Activated CD8-positive, alpha-beta memory T cell treated with anti-CD3 and anti-CD28 coated beads for 24 hours (primary cell): ENCODE measurements at places on chromosomes 7 and 10.

GRCh38 chr7:55555160-55555559 is 17.1 kb downstream of the VOPP1 start:
- no peak for DNase-seq

- no peak for DNase-seq
These were observed 78.2 kb upstream of the TARP start for GRCh38 chr7:38351601-38352000.

DNA sequence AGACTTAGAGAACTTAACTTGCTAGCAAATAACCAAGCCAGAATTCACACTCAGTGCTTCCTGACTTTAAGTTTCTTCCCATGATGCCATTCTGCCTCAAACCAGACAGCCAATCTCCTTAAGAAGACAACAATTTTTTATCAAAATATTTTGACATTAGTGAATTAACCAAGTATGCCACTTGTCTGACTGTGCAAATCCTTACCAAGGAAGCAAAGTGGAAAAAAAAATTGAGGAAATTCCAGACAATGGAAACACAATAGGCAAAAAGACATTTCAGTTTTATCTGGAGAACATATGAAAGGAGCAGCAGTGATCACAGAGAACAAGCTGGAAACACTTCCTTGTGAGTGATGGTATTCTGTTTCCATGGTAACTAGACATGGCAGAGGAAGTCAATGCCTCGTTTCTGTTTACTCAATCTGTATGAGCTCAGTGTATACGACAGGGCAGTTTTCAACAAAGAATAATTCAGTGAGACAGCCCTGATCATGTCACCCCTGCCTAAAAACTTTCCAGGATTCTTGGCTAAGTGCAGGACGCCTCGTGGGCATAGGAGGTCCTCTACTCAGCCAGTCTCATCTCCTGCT is 114.2 kb downstream of the DYNC1I1 start:
- no peak for DNase-seq

DNA sequence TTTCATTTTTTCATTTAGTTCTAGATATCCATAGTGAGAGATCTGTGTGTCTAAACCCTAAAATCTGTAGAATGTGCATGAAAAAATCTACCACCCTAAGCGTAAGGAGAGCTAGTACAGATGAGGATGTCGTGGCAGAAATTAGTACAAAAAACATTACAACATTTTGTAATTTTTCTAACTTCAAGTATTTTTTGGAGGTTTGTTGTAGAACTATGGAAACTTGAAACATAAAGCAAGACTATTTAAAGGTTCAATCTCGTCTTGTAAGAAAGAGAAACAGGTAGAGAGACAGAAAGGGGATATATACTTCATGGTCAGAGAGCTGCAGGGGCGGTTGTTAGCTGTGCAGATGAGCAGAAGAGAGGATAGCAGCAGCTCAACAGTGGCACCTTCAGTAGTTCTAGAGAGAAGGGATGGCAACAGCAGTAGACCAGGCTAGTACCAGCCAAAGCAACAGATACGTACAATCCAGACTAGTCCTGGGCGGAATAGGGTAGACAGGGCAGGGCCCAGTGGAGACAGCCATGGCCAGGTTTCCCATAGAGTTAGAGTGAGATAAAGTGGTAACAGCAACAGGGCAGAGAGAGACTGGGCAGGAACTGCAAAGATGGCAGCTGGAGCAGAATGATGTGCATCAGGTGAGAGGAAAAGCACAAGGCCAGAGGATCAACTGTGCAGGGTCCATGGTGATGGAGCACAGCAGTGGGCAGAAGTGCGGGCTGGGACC is 145.2 kb downstream of the FRMD4A start:
- peak; percentile 69 for DNase-seq

DNA sequence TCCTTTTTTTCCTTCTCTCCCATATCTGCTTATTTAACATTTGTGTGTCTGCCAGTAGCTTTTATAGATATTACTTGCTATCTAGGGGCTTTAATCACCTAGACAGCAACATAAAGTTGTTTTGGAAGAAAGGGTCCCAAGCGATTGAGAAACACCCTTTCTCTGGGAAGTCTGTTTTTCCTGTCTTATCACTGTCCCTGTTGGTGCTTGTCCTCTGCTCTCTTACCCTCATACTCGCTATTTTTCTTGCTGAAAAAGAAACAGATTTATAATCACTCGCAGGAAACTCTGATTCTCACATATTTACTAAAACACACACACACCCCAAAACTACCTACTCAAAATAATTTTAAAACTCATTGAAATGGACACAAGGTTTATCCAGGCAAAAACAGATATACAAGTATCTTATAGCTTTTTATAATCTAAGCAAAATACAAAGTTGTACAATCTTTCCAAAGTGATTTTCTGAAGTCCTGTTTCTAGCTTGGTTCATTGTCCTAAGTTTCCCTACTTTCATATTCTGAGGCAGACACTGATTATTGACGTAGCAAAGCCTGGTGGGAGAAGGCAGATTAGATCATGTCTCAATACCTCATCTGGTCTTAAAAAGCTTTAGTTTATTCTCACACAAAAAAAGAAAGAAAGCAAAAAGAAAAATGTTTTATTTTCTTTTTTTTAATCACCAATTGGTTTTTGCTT is 157.3 kb downstream of the CACNA2D1 start:
- DNase-seq: no peak

GRCh38 chr10:92110039-92110794 is 180.7 kb downstream of the CPEB3 start:
- no peak for DNase-seq

DNA sequence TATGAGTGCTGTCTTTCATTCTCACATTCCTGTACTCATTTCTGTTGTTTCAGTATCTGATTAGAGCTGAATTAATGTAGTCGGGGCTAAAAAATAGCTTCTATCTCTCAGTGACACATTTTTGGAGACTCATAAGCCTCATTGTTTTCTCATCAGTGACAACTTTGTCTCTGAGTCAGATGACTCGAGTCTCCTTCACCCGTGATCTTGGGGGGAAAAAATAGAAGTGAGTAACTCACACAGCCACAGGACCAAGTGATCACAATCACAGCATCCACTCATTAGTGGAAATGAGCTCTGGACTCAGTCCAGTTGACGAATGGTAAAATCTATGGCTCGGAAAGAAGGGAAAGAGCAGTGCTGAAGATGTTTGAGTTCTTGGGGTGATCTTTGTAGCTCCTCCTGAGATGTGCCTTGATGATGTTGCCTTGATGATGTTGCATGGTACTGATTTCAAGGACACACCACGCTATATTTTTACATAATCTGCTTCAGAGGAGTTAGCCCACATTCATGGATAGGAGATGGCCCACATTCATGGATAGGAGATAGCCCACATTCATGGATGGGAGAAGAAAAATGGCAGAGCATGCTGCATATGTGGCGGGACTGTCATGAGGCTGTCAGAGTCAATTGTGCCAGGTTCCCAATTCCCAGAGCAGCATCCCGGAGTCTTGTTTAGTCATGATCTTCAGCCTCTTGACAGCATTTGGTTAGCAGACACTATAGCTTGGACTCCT is 214.7 kb downstream of the CELF2 start:
- peak; percentile 59 for DNase-seq

DNA sequence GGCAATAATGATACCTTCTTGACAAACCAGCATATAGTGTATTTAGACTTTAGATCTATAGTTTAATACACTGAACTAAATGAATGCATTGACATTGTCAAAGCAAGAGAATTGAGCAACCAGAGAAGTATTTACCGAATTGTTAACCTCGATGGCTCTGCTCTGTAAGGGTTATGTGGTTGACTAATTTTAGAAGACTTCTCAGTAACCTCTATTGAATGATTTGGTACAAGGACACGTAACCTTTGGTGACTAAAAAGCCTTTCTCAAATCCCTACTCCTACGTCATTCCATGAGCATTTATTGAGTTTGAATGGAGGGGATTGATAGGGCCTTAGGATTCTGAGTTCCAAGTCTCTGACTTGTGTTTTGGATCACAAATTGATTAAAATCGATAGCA is 67.6 kb downstream of the MDFIC start:
- DNase-seq: no peak

GRCh38 chr10:88299787-88300186 is 283.3 kb downstream of the RNLS start:
- DNase-seq: no peak

- DNase-seq: no peak
These were observed 242.3 kb upstream of the DKK1 start for GRCh38 chr10:52071814-52072213.

DNA sequence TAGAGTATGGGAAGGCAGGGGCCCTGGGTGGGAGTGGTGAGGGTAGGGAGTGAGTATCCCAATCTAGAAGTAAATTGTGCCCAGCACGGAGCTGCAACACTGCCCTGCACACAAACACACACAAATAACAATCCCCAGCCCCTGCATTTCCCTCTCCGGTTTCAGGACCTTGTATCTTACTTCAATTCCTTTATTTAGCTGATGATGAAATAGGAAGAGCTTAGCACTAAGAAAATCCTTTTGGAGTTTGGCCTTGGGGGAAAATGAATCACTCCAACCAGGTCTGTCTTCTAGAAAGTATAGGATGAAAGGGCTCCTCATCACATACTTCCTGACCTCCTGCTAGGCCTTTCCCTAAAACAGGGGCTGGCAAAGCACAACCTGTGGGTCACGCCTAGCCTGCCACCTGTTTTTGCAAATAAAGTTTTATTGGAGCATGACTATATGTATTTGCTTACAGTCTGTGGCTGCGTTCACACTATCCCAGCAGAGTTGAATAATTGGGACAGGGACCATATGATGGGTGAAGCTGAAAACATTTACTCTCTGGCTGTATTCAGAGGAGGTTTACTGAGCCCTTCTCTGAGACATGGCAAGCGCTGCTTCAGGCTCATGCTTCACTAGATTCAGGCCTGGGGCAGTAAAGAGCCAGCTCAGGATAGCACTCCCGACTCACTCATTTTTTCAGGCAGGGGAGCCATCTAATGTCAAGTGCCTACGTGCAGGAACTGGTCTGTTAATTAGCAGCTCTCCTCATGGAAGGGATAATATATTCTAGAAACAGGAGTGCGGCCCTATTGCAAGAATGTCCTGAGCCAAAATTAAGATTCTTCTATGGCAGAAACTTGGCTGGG is 111.0 kb downstream of the EGFR start:
- DNase-seq: no peak

GRCh38 chr7:51043461-51043860 is 260.8 kb upstream of the GRB10 start:
- peak; percentile 21 for DNase-seq

GRCh38 chr7:305410-306151 is 15.6 kb downstream of the FOXL3 start:
- DNase-seq: no peak

DNA sequence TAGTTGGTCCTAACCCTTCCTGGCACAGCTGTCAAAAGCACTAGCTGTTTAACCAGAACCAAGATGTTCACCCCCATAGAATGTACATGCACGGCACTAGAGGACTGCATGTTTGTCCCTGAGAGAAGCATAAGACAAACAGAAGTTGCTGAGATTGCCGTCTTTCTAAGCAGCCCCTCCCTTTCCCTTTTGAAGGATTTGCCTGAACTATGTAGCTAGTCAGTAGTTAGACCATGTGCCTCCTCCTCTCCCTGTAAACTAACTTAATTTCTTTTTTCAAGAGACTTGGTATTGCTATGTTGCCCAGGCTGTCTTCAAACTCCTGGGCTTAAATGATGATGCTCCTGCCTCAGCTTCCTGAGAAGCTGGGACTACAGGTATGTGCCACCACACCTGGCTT is 40.7 kb downstream of the TBC1D12 start:
- DNase-seq: no peak

- no peak for DNase-seq
These were observed 74.6 kb upstream of the GRID1 start for GRCh38 chr10:86440874-86441843.

- DNase-seq: no peak
These were observed 347.2 kb downstream of the SDK1 start for GRCh38 chr7:3648276-3648675.

DNA sequence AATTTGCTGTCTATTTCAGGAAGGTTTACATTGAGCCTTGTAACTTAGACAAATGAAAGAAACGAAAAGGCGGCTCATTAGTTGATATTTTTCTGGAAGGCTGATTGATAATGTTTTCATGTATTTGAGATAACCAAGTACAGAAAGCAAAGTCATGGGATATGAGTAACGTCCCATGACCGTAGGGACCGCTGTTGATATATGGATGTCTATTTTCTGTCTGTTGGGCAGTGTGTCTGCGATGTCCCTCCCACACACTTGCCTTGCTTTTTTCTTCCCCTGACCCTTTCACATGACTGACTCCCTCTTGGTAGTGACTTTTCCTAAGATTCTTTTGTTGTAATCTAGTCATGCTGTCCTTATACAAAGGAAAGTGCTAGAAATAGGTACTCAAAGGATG is 57.0 kb upstream of the GPR158 start:
- DNase-seq: no peak

DNA sequence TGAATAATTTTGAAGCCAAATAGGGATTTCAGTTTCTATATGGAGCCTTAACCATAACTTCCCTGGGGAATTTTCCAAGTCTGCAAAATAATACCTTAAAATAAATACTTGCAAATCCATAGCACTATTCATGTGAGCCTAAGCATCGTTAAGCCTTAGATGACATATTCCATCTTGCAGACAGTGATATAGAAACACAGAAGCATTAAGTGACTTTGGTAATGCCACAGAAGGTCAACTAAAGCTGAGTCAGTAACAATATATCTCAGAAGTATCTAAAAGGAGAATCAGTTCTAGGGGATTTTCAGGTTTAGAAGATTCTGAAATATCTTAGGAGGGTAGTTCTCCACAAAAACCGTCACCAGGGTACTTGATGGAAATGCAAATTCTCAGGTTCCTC is 163.4 kb upstream of the COL1A2 start:
- DNase-seq: no peak

DNA sequence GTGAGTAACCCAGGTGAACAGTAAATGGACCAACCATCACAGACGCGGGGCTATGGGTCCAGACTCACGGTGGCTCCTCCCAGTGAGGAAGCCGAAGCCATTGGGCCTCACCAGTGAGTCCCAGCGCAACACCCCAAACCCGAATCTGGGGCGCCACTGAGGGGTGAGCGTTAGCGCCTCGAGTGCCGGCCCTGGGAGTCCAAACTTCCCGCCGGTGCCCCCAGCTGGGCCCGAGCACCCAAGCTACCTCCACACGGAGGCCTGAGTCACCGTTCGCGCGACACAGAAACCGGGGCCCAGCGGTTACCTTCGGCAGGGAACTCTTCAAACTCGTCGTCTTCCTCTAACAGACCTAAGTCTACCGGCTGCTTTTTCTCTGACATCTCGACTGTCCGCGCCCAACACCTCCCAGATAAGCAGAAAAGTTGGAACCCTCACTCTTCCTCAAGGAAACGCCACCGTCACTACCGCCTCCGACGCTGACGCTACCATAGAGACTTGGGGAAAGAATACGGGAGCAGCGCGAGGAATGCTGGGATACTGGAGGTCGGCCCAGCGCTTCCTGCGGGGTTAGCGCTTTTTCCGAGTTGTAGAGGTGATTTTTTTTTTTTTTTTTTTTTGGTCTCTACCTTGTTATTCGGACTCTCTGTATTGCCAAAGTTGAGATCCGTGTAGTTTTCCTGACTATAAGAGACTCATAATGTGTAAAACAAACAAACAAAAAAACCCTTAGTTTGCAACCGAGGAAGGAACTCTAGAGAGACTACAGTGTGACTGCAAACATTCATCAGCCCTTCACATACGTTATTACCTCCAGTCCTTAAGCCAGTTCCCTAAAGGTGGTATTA is at the start of gene SEM1:
Gene SEM1, minus strand, starts transcription at position 466 of the 848 bp plus-strand sequence. Its CDS starts 83 bp downstream, at position 383.
- peak; percentile 84 for DNase-seq
